ENCODE measurements at places on chromosomes 4 and X.

GRCh38 chr4:143382596-143382995, 45.9 kb downstream of the GAB1 start:
- DNase-seq, result peak; percentile 68

- DNase-seq, result no peak
These were observed 8.1 kb downstream of the PSAPL1 start for GRCh38 chr4:7426525-7427171.

DNA sequence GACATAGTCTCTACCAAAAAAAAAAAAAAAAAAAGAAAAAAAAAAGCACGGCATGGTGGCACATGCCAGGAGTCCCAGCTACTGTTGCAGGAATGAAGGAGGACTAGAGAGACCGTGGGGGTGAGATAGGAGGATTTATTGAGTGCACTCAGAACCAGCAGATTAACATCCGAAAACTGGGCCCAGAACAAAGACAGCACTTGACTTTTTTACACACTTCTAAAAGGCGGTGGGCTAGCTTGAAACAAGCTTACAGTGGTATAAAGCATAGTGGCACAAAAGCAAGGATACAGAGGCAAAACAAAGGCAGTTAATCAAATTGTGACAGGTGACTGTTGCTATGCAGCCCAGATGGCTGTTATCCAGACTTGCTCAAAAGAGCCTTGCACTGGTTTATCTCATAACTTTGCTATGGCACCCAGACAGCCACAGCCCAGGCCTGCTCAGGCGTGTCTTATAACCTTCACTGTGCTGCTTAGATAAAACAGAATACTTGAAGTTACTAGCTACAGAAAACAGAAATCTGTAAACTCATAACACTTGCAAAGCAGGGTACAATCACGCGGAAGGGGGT, 9.9 kb upstream of the PI4K2B start:
- peak; percentile 41 for DNase-seq

- no peak for DNase-seq
These were observed 1.4 kb downstream of the DDIT4L start for GRCh38 chr4:100188829-100189228.

DNA sequence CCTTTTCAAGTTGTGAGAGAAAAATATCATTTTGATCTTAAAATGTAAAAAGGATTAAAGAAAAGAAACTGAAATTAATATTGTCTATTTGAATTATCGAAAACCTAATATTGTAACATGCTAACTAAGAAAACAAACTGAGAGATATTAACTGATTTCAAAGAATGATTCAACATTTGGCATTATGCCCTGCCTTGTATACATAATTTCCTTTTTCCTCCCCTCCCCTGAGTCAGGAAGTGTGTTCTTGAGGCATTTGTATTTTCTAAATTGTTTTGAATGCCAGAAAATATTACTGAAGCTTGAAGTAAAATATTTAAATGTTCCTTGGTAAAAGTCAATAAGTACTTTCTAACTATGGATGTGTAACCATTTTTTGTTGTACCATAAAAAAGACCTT, 49.4 kb downstream of the RPS6KA3 start:
- peak; percentile 79 for DNase-seq

DNA sequence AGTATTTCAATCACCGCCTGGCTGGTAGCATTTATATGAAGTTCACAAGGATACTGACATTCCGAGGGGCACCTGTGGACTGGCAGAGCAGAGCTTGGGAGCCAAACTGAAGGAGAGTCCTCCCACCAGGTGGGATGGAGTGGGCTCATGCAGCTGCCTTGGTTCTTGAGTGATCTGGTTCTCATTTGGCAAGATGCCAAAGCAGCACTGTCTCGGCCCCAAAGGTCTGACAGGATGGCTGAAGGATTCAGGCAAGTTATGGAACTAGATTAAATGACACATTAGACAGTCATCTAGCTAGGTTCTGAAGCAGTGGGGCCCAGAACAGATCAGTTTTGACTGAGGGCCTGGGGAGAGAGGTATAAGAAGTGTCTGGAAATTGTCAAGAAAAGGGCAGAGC, 3.2 kb downstream of the FGF16 start:
- no peak for DNase-seq

- DNase-seq, result peak; percentile 79
These were observed 19.9 kb downstream of the AR start for GRCh38 chrX:67563469-67564448.

DNA sequence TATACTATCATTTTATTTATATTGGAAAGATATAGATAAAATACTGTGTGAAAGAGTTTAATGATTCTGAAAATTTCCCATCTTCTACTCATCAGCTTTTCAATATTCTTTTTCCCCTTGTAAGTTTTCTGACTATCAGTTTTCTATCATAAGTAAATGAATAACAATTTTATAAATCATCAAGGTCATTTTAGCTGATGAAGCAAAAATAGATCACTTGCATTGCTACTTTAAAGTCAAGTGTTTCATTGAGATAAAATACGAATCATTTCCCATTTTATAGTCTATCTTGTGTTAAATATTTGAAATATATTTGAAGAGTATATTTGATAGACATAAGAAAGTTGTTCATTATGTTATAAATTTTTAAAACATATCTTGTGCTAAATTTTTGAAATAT, 811.0 kb upstream of the GALNTL6 start:
- no peak for DNase-seq

DNA sequence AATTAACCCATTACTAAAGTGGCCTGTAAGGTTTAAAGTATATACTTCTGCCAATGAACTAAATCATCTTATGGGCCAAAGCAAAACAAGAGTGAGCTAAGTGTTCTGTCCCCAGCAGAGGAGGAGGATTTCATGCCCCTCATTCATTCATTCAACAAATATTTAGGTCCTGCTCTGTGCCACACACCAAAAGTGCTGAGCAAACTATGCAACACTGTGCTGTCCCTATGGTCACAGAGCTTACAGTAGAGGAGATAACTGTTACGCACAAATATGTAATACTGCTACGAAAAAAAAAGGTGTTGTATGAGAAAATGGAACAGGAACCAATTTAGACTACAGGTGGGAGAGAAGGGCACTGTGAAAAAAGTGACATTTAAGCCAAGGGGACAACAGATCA, 1.7 kb downstream of the SH3KBP1 start:
- no peak for DNase-seq

DNA sequence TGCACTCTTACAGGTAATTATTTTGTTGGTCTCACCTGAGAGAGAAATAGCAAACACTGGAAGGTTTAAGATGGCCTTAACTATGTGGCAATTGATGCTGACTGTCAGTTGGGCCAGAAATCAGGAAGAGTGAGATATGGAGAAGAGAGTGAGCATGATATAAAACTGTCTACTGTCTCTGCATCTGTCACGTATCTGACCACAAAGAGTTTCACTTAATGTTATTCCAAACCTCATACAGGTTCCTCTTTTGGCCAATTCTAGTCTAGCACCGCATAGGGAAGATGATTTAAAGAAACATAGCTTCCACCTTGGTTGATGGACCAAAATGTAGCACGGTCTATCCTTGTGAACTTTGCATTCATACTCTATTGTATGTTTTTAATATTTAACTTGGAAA, 381.0 kb upstream of the BOD1L1 start:
- DNase-seq, result no peak

Data from iris pigment epithelial cell (primary cell).